Cardiac muscle cell (in vitro differentiated cells and primary cell): ENCODE measurements at places on chromosomes 2 and 18.

DNA sequence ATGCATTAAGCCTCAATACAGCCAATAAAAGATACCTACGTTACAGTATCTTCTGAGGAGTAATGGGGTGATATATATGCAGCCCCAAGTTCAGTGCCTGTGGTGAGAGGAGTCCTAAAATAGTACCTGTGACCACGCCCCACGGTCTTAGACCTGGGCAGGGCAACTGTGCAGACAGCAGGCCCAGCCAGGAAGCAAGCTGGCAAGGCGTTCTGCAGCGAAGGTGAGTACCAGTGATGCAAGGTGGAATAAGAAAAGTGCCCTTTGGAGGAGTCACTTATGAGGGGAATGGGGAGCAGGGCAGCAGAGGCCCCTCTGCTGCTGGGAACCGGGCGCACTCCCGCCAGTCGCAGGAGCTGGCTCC lies 12.7 kb upstream of the MAP3K2 start:
- no peak for DNase-seq

GRCh38 chr2:199462956-199463692 lies 5.4 kb upstream of the SATB2 start:
- DNase-seq: peak; percentile 48

GRCh38 chr2:108593547-108594098 lies 59.4 kb downstream of the LIMS1 start:
- peak; percentile 77 for DNase-seq

DNA sequence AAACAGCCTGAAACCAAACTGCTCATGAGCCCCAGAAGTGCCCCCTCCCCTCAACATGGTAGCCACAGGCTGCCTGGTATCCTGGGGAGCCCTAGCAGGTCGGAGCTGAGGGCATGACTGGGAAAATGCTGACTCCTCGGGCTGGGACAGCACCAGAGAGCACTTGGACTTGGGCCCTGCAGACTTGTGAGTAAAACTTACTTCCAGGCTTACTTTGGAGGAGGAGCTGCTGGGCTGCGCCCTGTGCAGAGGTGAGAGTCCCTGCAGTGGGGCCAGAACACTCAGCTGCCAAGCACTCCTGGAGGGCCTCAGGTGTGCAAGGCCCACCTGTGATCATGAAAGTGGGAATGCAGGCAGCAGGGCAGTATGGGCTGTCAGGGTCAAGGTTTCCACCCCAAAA lies 119.4 kb downstream of the SEPTIN10 start:
- no peak for DNase-seq

DNA sequence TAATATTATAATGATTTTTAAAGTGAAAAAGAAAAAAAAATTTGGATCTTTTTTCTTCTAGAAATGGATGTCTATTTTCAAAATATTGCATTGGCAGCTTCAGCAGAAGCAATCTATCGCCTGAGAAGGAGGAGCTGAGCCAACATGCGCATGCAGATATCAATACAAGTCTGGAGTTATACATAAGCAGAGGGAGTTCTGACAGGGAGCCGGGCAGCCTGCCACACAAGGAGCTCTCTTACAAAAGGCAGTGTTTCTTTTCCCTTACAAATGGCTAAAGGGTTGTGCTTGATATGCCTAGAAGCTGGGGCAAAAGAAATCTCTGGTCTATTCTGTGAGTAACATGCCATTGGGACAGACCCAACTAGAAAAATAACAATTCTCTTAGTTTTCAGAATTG lies 291.9 kb upstream of the TRIB2 start:
- peak; percentile 19 for DNase-seq

- no peak for DNase-seq
Measured at GRCh38 chr2:66461664-66462500, 27.0 kb downstream of the MEIS1 start.

GRCh38 chr2:2229626-2230432 lies 101.2 kb downstream of the MYT1L start:
- no peak for DNase-seq

DNA sequence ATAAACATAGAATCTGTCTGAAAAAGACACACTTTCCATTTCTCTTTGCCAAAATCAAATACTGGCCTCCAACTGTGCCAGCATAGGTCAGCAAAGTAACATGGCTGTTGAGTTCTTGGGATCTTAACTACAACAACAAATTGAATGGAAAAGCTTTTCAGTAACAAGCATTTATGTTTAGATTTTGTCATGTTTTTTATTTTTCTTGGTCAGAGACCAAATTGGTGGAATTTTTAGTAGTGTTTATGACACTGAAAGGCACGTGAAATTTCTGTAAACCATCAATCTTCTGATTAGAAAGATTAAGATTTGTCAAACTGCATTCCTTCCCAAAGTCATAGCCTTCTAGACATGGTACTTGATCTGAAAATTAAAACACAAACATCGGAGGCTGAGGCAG lies 77.6 kb downstream of the PDE1A start:
- no peak for DNase-seq

DNA sequence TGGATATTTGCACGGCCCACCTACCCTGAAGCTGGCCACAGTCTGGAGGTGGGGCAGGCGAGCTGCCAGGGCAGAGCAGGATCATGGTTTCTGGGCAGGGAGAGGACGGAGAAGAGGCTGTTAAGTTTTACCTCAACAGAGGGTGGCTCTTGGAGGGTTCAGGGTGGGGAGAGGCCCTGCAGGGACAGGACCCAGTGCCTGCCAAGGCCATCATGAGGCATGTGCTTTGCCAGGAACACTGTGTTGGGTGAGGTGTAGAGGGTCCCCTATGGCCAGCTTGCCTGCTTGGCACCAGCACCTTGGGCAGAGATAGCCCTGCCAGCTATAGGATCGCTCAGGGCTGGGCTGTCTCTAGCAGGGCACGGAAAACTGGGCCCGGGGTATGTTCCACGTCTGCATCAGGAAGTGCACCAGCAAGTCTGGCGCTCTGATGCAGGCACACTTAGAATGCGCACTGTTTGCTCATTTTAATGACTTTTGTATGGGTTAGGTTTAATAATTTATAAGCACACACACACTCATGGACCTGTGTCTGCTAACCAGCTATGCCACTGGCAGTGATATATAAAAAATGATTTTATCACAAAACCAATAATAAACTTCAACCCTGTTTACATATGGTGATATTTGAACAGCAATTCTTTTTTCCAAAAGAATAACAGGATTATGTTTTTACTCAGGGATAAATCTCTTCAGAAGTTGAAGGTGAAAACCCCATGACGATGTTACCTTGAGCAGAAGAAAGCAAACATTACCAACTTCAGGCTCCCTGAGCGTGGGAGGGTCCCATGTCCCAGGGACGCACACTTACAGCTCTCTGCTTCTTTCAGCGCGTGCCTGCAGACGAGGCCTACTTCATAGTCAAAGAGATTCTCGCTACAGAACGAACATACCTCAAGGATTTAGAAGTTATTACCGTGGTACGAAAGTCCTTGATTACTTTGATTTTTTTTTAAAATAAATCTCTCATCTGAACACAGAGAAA lies 46.4 kb downstream of the STK25 start:
- DNase-seq: no peak

DNA sequence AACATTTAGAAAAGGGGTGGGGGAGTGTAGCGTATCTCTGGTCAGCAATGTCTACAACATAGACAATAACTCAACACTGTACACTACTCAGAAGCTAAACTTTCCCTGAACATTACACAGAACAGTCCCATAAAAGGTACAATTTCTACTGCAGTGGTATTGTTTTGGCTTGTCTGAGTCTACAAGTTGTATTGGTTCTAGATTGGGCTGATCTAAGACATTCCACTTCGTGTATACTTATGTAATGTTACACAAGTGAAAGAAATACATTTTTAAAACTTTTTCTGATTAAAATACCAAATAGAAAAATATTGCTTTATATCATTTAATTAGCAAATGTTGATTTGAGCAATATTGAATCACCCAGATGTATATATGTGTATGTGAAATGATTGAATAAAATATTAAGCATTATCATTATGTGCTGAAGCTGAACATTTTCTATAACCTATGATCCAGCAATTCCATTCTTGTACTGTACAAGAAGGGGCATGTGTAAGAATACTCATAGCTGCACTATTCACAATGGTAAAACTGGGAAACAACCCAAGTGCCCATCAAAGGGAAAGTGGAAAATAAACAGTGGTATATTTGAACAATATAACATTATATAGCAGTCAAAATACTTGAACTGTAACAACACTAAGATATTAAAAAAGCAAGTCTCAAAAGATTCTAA lies 52.4 kb downstream of the VSNL1 start:
- no peak for DNase-seq

GRCh38 chr2:236968101-236968879 lies 117.4 kb upstream of the COPS8 start:
- DNase-seq: no peak

GRCh38 chr2:108412995-108413710 lies 35.4 kb downstream of the SULT1C4 start:
- peak; percentile 90 for DNase-seq
